ENCODE measurements at places on chromosomes 12 and 14. TPM values are rescaled to one million over a fixed set of nuclear protein-coding genes. Genes with fewer than 3 reads are reported as not detected.
A peak's percentile ranks its signal among the peaks of the same experiment; 100 is the strongest.

- no peak for DNase-seq
Observed at GRCh38 chr12:121365416-121366062, 13.3 kb upstream of the ANAPC5 start.

- DNase-seq = no peak
Observed at GRCh38 chr14:81382517-81383225, 17.5 kb downstream of the STON2 start.

Gene SLC25A47
- not detected for total RNA-seq

GRCh38 chr12:24404086-24404815, 454.8 kb upstream of the SOX5 start:
- DNase-seq = no peak

Gene ISCU
- total RNA-seq = 97.3 TPM

Gene ITPK1
- total RNA-seq = 138 TPM

DNA sequence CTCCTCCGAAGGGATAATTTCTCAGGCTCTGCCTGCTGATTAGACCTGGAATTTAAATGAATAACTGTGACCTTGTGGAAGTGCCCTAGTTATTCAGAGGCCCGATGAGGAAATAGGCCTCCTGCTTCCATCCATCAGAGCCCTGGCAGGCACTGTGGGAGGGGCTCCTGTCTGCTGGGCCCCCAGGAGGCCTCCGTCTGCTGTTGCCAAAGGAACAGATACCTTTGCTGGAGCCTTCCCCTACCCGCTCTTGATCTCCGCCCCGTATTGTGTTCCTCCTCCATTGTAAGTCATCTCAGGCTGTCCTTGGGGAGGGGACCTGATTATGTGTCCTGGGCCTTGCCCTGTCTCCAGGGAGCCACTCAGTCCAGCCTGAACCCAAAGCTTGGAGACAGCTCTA, 112.3 kb downstream of the NRXN3 start:
- DNase-seq = no peak

Gene GPR84
- total RNA-seq = 0.50 TPM

DNA sequence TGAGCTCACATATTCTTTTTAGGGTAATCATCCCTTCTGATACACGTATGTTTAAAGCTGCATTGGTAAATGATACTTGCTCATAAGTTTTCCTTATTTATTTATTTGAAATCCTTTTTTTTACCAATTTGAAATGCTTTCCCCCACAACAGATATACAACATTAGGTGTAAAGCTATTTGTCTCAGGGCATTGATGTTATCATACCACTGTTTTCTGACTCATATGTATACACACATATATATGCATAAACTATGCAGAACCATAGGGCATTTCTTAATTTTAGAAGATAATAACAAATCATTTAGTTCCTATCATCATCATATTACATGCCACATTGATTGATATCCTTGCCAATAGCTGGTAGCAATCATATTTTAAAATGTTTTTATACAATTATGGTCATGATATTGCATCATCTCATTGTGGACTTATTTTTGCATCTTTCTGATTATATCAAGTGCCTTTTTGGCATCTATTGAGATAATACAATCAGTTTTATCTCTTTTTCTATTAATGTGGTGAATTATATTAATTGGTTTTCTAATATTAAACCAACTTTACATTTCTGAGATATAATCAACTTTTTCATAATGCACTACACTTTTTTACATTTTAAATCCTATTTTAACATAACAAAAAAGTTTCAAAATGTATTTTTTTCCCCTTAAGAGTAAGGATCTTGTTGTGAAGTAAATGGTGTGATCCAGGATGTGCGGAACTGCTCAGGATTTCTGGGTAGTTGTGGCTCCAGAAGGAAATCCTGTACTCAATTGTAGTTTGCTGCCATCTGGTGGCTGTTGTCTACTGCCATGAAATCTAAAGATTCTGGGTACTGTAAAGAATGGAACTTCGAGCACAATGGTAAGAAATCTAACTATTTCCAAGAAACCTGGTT, 16.7 kb downstream of the OR9K2 start:
- peak; percentile 42 for DNase-seq

Gene HSP90B1
- total RNA-seq = 440 TPM

DNA sequence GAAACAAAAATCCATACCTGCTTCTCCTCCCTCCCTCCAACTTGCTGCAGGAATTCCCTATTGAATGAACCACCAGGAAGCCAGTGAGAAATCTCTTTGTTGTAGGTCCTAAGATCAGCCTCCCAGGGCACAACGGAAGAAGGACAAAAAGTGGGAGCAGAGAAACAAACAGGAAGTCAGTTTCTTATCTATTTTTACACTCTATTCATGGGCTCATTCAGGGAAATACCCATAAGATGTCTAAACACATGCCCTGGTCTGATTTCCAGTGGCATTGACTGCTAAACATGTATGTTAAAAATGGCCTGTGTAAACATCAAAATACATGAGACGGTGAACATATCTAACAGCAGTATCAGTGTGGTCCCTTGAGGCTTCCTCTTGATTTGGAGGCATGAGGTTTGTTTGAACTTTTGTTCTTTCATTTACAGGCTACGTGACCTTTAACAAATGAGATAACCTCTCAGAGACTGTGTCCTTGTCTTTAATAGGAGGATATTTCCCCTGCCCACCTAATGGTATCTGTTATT, 18.8 kb downstream of the GPR65 start:
- DNase-seq = no peak

DNA sequence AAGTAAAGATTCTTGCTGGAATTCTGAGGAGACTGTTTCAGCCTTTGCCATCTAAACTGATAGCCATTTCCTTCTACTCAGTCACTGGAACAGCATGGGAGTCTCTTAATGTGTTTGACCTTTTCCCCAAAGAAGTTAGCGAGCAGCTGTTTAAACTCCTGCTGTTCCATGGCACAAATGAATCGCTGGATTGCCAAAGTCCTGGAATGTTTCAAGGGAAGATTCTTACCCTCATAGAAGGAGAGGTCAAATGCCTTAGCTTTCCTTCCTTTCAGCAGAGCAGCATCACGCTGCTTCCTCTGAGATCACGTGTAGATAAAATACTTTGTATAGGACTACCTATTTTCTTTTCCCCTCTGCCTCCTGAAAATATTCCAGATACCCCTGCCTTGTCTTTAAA, 10.5 kb upstream of the NR2C1 start:
- no peak for DNase-seq

Gene WNT1
- not detected for total RNA-seq

Gene CACNA2D4
- total RNA-seq = 5.1 TPM

- no peak for DNase-seq
Observed at GRCh38 chr12:14771651-14772137, 31.6 kb downstream of the WBP11 start.

DNA sequence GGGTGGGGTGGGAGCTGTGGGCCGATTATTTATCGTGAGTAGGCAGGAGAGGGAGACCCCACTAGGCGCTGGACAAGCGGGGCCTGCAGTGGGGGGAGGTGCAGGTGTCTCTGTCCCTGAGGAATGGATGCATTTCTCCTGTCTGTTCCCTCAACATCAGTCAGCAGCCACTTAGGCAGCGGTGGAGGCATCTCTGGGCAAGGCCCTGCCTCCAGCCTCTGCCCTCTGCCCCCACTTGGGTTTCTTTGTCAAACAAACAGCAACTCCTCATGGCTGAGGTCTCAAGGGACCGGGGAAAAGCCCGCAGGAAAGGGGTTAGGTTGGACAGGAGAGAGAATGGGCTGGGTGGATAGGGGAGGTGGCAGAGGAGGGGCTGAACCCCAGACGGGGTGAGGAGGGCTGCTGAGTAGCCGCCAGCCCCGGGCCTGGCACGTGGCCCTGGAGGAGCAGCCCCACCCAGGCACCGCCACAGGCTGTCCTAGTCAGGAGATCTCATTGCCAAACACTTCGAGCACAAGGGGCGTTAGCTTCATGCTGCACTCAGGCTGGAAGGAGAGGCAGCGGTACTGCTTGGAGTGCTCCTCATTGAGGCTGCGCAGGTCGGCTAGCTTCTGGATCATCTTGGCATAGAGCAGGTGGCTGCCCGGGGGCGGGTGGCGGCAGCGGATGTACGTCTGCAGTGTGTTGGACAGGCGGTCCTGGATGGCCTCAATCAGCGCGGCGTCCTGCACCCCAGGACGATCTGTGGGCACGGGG, 24.7 kb upstream of the HDAC7 start:
- DNase-seq = no peak

Gene PDZRN4
- total RNA-seq = 0.12 TPM

DNA sequence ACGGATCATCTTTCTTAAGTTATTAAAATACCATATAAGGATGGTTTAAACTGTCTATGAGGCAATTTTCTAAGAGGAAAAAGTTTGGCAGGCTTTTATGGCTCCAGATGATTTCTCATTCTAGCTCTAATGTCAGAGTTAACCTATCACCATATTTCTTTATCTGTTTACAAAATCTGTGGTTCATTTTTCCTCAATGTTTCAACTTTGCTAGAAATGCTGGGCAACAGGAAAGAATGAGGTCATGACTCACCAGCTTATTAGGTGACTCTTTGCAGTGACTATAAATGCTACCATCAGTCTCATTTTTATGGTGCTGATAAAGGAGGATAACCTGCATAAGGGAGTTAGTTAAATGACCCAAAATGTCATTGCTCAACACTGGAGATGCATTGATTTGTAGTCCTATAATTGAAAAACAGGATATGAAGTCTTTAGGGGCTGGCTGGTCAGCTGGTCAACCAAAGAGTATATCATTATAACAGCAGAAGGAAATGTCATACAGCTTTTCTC, 45.3 kb upstream of the RAP1B start:
- DNase-seq = no peak

- no peak for DNase-seq
Observed at GRCh38 chr12:66217342-66217917, 28.4 kb downstream of the IRAK3 start.

Gene TMEM30B
- 69.0 TPM for total RNA-seq

DNA sequence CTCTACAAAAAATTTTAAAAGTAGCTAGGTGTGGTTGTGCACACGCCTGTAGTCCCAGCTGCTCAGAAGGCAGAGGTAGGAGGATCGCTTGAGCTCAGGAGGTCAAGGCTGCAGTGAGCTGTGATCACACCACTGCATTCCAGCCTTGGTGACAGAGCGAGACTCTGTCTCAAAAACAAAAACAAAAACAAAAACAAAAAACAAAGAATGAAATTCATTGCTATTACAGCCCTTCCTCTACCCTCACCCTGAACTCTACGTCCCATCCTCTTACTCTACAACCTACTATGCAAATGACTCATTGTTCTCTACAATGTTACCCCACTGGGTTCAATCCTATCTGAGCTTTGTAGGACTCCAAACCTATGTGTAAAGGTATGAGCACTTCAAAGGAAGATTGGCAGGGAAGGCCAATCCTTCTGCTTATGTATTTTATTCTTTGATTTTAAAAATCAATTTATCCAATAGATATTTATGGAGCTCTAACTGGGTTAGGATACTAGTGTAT, 39.3 kb downstream of the NINJ2 start:
- no peak for DNase-seq

DNA sequence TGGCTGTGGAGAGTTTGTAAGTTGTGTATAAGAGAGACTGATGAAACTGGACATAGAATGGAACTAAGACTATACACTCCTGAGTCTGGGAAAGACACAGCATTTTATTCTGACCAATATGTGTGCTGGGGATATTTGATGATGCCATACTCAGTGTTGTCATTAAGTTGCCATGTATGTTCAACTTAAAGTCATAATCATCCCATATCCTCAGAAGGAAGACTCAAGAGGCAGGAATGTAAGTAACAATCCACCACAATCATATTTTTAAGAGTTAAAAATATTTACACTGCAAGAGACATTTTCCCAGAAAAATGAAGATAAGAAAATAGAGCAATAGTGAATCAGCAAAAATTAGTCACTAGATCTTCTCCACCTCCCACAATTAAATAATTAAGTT, 120.1 kb downstream of the MDGA2 start:
- DNase-seq = no peak

Gene HOXC12
- total RNA-seq = not detected

- DNase-seq = no peak
Observed at GRCh38 chr12:14802721-14803010, 612 bp downstream of the WBP11 start.

- no peak for DNase-seq
Observed at GRCh38 chr12:109818905-109819500, 14.2 kb downstream of the TRPV4 start.

DNA sequence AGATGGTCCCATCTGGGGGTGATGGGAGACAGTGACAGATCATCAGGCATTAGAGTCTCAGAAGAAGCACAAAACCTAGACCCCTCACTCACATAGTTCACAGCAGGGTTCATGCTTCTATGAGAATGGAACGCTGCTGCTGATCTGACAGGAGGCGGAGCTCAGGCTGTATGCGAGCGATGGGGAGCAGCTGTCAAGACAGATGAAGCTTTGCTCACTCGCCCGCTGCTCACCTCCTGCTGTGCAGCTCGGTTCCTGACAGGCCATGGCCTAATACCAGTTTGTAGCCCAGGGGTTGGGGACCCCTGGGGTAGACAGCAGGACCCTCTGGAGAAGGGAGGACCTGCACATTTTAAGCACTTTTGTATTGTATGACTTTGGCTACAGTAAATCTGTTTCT, 111.2 kb downstream of the LGMN start:
- no peak for DNase-seq

DNA sequence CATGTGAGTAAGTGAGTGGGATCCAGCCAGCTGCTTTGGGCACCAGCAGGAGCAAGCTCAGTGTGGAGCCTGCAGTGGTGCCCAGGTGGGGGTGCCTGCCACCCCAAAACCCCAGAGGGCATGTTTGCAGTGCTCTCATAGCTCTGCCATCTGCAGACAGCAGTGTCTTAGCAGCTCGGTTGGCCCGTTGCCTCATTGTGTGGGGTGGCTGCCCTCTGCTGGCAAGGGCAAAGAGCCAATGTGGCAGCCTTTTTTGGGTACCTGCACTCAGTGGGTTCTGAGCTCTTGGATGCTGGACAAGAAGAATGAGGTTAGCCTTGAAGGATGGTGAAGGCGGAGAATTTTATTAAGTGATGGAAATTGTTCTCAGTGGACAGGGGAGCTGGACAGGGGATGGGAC, 52.3 kb downstream of the NEUROD4 start:
- DNase-seq = peak; percentile 63

DNA sequence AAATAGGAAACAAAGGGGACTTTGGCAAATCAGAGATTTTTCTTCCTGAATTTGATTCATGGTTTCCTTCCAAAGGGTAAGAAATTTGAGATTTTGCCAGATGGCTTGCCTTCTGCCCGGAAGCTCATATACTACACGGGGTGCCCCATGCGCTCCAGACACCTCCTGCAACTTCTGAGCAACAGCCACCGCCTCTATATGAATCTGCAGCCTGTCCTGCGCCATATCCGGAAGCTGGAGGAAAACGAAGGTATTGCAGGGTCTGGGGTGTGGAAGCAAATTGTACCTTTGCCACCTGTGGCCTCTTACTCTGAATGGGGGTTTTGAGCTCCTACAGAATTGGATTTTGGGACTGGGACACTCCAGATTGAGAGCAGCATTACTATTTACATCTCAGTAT, 63.5 kb downstream of the FRMD6 start:
- DNase-seq = no peak

Gene JPH4
- 0.84 TPM for total RNA-seq

DNA sequence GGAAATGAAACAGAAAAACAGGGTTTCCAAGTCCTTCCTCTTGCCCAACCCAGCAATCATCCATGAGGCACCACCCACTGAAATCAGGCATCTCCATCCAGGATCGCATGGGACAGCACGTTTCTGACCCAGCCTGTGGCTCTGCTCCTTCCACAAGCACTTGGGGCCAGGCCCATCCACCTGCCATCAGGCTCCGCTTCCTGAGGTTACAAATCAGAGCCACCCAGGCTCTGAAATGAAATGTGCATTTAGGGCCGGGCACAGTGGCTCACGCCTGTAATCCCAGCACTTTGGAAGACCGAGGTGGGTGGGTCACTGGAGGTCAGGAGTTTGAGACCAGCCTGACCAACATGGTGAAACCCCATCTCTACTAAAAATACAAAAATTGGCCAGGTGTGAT, 717 bp upstream of the KRT78 start:
- DNase-seq = no peak

Gene RAB15
- 40.3 TPM for total RNA-seq

Gene SIX6
- not detected for total RNA-seq

Gene GPR65
- 0.18 TPM for total RNA-seq
